ENCODE measurements at places on chromosomes 2 and 18. TPM values are rescaled to one million over a fixed set of nuclear protein-coding genes. Genes with fewer than 3 reads are reported as not detected.
A peak's percentile ranks its signal among the peaks of the same experiment; 100 is the strongest.

NBEAL1 gene
- 12.6 TPM for total RNA-seq

LOXHD1 gene
- 0.12 TPM for total RNA-seq

NEU4 gene
- total RNA-seq: not detected

TNP1 gene
- total RNA-seq: not detected

GRCh38 chr2:60819155-60819862, 62.1 kb upstream of the REL start:
- peak overlapping the region; percentile 53 for H3K4me3 ChIP-seq
- peak overlapping the region; percentile 67 for H3K27ac ChIP-seq
- H3K4me1 ChIP-seq: peaks cover 24% of the 10 kb centered on the region
- DNase-seq: peak; percentile 94

DNA sequence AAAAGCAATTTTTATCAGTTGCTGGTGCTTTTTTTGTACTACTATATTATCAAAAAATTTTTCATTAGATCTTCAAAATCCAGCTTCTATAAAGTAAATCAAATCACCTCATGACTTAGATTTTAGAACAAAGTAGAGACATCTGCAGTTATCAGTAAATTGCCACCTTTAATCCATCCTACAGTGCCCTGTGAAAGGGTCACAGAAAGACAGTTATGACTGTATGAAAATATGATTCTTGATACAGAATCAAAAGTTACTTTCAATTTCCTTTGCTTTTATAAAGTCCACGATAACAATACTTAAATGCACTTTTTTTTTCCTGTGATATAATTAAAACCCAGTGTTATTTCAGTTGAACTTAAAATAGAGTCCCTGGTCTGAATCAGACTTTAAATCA, 61.4 kb downstream of the PRPF40A start:
- H3K4me1 ChIP-seq: no peaks in the 10 kb centered on the region
- no peak overlapping the region for H3K27ac ChIP-seq
- H3K4me3 ChIP-seq: no peak overlapping the region

GRCh38 chr18:13379062-13379865, 160.7 kb downstream of the LDLRAD4 start:
- peak overlapping the region; percentile 83 for H3K27ac ChIP-seq
- no peaks in the 10 kb centered on the region for H3K27me3 ChIP-seq
- no peaks in the 10 kb centered on the region for H3K36me3 ChIP-seq
- peaks cover 78% of the 10 kb centered on the region for H3K4me1 ChIP-seq
- no peak for DNase-seq

GRCh38 chr2:37753758-37754157, 82.3 kb upstream of the CDC42EP3 start:
- no peak overlapping the region for H3K4me3 ChIP-seq
- no peak for DNase-seq
- H3K4me1 ChIP-seq: no peaks in the 10 kb centered on the region
- H3K27me3 ChIP-seq: no peaks in the 10 kb centered on the region
- H3K36me3 ChIP-seq: no peaks in the 10 kb centered on the region
- H3K27ac ChIP-seq: no peak overlapping the region

GRCh38 chr2:175181877-175182308, 383 bp upstream of the ATP5MC3 start:
- no peaks in the 10 kb centered on the region for H3K27me3 ChIP-seq
- no peak for DNase-seq
- peaks cover 6% of the 10 kb centered on the region for H3K36me3 ChIP-seq
- H3K4me1 ChIP-seq: peaks cover 13% of the 10 kb centered on the region

DNA sequence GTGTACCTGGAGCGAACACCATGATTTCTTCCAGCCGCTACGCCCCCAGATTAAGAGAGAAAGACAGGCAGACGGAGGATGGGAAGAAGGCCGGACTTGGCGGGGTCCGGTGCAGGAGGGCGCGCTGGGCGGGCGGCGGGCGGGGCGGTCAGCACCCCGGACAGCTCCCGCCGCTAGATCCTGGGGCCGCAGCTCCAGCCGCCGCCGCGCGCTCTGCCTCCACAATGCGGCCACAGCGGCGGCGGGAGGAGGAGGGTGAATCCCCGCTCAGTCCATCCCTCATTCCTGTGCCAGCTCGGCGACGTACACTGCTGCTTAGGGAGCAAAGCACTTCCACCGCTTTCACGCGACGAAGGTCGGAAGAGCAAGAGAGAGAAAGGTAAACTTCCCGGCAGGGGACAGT, at the start of gene AKAIN1:
TSS of gene AKAIN1 (minus strand) at position 226 of the 403 bp plus-strand sequence. CDS start at position 22, 204 bp downstream.
- H3K36me3 ChIP-seq: no peaks in the 10 kb centered on the region
- H3K27me3 ChIP-seq: peaks cover 5% of the 10 kb centered on the region
- no peaks in the 10 kb centered on the region for H3K4me1 ChIP-seq
- no peak within 1 kb of the TSS for H3K4me3 ChIP-seq
- no peak within 1 kb of the TSS for H3K27ac ChIP-seq

GRCh38 chr2:140988597-140988996, 1142.2 kb downstream of the LRP1B start:
- no peak overlapping the region for H3K27ac ChIP-seq
- no peak for DNase-seq
- no peak overlapping the region for H3K4me3 ChIP-seq

DNA sequence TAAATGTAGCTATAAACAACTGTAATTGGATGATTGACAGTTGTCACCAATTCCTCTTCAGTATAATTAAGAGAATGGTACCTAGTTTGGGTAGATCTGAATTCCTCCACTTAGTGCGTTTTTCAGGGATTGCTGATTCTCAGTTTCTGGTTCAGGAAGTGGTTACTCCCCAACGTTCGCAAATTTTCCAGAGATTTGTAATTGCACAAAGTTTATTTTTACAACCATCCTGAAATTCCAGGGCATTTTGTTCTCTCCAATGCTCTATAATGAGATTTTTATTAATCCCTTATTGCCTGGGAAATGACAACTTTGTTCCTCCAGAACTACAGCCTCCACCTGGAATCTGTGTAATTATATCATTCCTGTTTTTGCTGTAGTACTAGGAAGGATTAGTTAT, 710.6 kb upstream of the ZEB2 start:
- H3K27me3 ChIP-seq: no peaks in the 10 kb centered on the region
- H3K4me3 ChIP-seq: no peak overlapping the region
- H3K27ac ChIP-seq: no peak overlapping the region
- DNase-seq: no peak

- no peaks in the 10 kb centered on the region for H3K27me3 ChIP-seq
- no peak overlapping the region for H3K4me3 ChIP-seq
- DNase-seq: no peak
- H3K4me1 ChIP-seq: no peaks in the 10 kb centered on the region
- no peaks in the 10 kb centered on the region for H3K36me3 ChIP-seq
- no peak overlapping the region for H3K27ac ChIP-seq
Measured at GRCh38 chr2:30761226-30761625, 46.0 kb downstream of the CAPN13 start.

- H3K4me1 ChIP-seq: no peaks in the 10 kb centered on the region
- no peaks in the 10 kb centered on the region for H3K36me3 ChIP-seq
- no peak for DNase-seq
- no peak overlapping the region for H3K4me3 ChIP-seq
- H3K27me3 ChIP-seq: no peaks in the 10 kb centered on the region
- H3K27ac ChIP-seq: no peak overlapping the region
Measured at GRCh38 chr2:33706410-33706809, 107.3 kb upstream of the FAM98A start.

DNA sequence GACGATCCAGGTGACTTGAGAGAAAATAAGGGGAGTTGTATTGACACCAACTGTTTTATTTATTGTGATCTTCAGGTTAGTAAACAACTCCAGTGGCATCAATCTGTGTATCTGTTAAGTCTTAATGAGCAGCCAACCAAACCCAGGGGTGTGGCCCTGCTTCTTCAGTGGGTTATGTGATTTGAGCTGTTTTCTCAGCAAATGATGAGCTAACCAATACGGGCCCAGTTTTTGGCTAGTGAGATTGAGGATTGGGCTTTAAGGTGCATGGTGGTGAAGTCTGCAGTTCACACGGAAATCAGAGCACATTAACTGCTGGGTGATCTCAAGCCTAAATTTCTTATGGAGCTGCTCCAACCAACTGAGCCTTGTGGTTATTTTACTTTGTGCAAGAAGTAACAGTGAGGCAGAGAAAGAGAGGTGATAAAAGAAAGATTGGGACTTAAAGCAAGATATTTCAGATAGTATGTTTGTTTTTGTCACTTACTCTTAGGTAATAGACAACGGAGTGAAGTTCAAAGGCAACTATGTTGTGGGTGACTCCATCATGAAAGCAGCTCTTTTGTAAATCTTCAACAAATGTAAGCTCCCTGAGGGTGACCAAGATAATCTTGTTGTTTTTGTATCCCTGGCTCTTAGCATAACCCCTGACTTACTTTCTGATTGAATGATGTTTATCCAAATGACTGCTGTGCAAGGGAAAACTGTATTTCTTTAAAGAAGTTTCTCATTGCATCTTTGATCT, 2.4 kb downstream of the MTCL1 start:
- H3K4me1 ChIP-seq: peaks cover 6% of the 10 kb centered on the region
- H3K27me3 ChIP-seq: peaks cover 17% of the 10 kb centered on the region
- DNase-seq: no peak

DNA sequence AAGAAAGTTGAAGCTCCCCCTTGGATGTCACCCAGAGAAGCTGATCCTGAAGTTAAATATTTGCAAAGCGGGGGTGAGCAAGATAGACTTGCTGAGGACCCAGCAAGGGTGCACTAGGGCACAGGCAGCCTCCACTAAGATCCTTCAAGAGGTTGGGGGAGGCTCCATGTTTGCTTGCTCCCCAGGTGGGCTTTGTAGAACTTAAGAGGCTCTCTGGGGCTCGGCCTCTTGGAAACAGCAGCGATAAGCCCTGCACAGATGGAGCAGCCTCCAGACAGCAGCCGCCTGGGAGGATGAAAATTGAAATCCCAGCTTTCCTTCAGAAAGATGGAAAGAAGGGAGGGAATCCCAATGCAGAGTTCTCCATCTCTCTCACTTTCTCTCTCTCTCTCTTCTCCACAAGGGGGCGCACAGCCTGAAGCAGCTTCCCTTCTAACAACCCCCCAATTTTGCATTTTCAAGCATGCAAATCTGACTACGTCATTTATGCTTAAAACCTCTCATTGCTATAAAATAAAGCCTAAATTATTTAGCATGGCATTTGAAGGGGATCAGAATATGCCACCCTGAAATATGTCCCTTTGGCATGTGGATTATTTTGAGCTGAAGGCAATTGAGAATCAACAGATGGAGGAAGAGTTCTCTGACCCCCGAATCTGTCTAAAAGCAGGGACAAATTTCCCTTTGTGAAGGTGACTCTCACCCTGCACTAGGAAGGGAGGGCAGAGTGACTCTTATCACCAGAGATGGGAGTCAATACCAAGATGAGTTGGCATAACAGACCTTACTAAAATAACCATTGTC, 185.7 kb upstream of the KLHL29 start:
- no peaks in the 10 kb centered on the region for H3K27me3 ChIP-seq
- no peaks in the 10 kb centered on the region for H3K4me1 ChIP-seq
- no peak for DNase-seq

DNA sequence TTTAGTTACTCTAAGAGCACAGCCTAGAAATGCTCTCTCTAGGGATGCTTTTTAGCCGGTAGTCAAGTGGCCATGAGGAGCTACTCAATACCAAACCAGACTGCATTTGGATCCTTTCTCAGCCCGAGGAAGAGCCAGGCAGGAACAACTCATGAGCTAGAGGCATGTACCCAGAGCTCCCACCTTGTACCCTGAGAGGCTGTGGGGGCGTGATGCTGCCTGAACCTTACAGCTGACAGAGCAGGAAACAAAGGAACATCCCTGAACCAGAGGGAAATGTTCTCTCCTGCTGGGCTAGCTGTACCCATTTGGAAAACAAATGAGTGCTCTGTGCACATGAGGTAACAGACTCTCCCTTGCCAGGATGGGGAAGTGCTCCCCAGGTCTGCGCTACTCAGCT, 131.6 kb downstream of the OSR1 start:
- no peaks in the 10 kb centered on the region for H3K4me1 ChIP-seq
- no peaks in the 10 kb centered on the region for H3K36me3 ChIP-seq
- no peak overlapping the region for H3K4me3 ChIP-seq
- no peak overlapping the region for H3K27ac ChIP-seq
- DNase-seq: no peak
- no peaks in the 10 kb centered on the region for H3K27me3 ChIP-seq

GRCh38 chr18:48030616-48031480, 100.4 kb upstream of the SMAD2 start:
- H3K27me3 ChIP-seq: no peaks in the 10 kb centered on the region
- H3K27ac ChIP-seq: no peak overlapping the region
- no peaks in the 10 kb centered on the region for H3K4me1 ChIP-seq
- H3K36me3 ChIP-seq: no peaks in the 10 kb centered on the region

DNA sequence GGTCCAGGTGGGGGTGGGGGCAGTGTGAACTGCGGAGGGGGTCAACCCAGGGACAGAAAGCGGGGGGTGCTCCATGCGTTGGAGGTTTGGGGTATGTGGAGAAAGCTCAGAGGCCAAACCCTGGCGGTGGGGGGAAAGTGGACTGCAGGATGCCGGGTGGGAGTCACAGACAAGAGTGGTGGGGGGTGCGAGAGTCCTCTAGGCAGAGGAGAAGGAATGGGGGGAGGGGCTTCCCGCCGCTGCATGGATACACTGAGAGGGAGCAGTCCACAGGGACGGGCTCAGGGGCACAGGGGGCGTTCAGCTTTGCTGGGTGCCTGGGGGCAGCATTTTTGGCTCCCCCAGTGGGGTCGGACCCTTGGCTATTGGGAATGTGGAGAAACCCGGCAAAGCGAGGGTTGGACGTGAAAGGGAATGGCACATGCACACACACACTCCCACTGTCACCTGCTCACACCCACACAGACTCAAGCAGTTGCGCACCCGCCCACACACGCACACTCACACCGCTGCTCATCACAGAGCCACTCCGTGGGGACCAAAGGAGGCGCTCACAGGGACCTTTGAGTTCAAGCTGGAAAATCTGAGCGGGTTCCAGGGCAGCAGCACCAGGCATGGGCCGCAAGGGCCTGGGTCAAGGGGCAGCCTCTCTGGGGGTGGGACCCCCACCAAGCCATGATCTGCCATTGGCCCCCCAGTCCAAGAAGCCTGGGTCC, 7.7 kb downstream of the GBX2 start:
- no peak overlapping the region for H3K27ac ChIP-seq
- H3K4me1 ChIP-seq: no peaks in the 10 kb centered on the region
- H3K4me3 ChIP-seq: no peak overlapping the region
- H3K36me3 ChIP-seq: no peaks in the 10 kb centered on the region

GRCh38 chr2:162301151-162301804, 17.2 kb downstream of the IFIH1 start:
- H3K4me3 ChIP-seq: no peak overlapping the region
- no peaks in the 10 kb centered on the region for H3K4me1 ChIP-seq
- DNase-seq: peak; percentile 57
- no peak overlapping the region for H3K27ac ChIP-seq
- no peaks in the 10 kb centered on the region for H3K36me3 ChIP-seq
- H3K27me3 ChIP-seq: no peaks in the 10 kb centered on the region

- no peaks in the 10 kb centered on the region for H3K27me3 ChIP-seq
- DNase-seq: no peak
- H3K4me3 ChIP-seq: no peak overlapping the region
- peaks cover 7% of the 10 kb centered on the region for H3K36me3 ChIP-seq
- H3K4me1 ChIP-seq: no peaks in the 10 kb centered on the region
Measured at GRCh38 chr2:48510329-48510728, 19.6 kb upstream of the STON1 start.

DNA sequence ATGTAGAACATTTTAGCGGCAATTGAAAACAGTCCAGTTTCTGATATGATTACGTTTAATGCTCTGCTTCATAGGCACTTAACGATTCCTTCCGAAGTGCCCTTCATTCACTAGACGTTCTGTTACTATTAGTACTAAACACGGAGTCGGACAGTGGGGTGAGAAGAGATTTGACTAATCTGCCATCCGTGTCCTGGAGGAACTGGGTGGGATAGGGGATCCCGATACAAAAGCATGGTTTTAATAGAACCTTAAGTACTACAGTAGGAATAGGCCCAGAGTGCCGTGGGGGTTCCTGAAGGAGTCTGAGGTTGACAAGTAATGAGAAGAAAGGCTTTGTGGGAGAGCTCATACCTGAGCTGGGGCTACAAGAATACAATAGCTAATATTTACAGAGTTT, 631 bp downstream of the MORN2 start:
- H3K4me1 ChIP-seq: peaks cover 14% of the 10 kb centered on the region
- no peaks in the 10 kb centered on the region for H3K27me3 ChIP-seq
- H3K27ac ChIP-seq: no peak overlapping the region
- no peak for DNase-seq
- peak overlapping the region; percentile 91 for H3K4me3 ChIP-seq
- H3K36me3 ChIP-seq: no peaks in the 10 kb centered on the region
